ENCODE measurements at places on chromosomes 2 and 18.

- DNase-seq: no peak
These were observed 87.8 kb downstream of the UPP2 start for GRCh38 chr2:158189526-158189925.

DNA sequence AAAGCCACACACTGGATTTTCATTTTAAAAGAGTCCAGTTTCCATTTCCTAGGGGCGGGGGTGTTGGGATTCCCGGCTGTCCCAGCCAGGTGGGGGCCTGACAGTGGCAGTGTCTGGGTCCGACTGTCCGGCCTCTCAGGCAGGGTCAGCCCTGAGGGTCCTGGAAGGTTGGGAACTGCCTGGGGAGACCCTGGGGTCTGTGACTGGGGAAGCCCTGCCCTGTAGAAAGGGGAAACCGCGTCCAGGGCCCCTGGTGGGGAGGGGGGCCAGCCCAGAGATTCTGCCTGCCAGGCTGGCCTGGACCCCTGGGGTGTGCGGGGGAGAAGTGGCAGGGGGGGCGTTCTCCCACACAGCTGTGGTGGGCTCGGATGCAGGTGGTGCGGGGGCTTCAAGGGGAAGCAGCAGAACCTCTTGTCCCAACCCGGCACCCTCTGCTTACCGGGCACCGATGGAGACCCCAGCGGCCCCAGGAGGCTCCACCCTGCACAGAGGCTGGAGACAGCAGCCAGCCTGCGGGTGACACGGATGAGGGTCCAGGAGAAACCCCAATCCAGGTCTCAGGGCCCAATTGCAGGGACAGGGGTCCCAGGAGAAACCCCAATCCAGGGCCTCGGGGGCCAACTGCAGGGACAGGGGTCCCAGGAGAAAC is 4.9 kb downstream of the RTP5 start:
- no peak for DNase-seq

GRCh38 chr2:121061633-121062032 is 223.4 kb downstream of the TFCP2L1 start:
- DNase-seq: no peak

GRCh38 chr2:52779446-52779845 is 988.2 kb upstream of the CHAC2 start:
- no peak for DNase-seq

DNA sequence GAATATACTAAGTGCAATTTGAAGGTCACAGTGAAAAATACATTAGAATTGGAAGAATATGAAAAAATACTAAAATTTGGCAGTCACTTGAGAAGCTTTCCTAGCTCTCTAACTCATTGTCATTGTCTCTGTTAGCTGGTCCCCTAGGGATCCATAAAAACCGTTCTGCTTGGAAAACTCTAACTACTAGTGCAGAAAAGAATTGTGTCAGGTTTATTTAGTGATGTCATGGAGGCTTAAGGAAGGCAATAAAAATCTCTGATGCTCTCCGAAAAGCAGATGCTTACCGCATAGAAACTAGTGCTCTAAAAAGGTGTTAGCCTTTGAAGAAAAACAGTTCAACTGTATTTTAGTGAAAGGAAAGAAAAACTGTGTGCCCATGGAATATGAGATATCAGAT is 150.1 kb upstream of the DLGAP1 start:
- DNase-seq: no peak

GRCh38 chr18:36850527-36851201 is 21.7 kb downstream of the KIAA1328 start:
- no peak for DNase-seq

DNA sequence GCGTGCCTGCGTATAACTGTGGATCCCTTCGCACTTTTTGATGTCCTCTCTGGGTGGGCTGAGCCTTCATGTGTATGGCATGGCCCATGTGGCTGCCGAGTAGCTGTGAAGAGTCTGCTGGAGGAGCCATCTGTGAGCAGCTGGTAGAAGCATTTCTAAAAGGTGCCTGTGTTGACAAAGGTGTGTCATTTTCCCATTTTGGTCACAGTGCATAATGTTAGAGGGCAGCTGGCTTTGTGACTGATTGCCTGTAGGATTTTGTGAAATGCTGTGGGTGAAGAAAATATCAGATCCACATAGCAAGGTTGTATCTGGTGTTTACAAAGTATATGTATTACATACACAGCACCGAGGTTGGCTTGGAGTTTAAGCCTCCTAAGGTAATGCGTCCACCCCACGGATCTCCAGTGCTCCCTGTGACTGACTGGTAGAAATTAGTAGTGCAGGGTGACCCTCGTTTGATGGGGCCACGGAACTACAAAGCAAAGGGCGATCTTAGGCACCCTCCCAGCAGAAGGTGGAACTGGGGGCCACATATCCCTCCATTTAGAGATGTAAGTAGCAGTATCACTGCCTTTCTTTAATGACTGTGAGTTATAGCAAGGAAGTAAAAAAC is 16.5 kb downstream of the GATA6 start:
- no peak for DNase-seq

- DNase-seq: no peak
These were observed 144.7 kb downstream of the FAM210A start for GRCh38 chr18:13581496-13582177.

DNA sequence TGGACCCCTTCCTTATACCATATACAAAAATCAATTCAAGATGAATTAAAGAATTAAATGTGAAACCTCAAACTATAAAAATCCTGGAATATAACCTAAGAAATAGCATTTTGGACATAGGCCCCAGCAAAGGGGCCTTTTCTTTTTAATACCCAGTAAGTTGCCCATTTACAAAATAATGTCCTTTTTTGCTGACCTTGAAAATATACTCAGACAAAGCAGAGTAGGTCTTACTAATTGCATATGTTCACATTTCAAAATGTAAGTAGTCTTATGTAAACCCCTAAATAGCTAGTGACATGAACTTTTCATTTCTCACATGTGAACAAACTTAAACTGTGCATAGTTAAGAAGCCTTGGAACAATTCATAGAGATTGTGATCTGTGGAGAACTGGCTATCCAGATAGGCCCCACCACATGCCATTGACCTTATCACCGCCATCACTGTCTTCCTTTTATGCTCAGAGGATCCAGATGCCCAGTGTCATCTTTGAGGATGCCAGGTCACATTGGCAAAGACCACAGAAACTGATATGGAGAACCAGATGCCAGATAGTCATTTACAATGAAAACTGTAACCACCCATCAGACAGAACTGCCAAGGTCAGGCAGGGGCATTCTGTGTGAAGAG is 282.4 kb upstream of the RAB12 start:
- no peak for DNase-seq

- no peak for DNase-seq
These were observed 33.3 kb downstream of the C2orf76 start for GRCh38 chr2:119333360-119333759.

DNA sequence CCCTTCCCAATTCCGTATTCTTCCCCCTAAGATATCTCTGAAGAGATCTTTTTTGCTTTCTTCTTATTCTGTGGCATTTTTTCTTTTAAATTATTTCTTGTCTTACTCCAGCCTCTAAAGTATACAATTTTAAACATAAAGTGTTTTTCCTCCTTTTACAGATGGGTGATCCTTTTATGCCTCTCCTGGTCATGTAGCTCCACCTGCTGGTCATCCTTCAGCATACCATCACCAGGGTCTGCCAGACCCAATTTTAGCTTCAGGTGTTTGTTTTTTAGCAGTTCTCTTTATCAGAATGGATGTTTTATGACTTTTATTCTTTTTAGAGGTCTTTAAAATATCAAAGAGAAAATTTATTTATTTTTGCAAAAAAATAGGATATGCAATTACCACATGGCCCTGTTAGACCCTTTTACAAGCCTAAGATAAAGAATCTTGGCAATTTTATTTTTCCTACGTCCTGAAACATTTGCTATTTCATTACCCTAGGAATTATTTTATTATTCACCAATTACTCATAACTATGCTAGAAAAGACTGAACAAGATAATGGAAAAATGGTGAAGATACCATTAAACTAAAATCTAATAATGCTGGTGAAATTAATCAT is 55.5 kb downstream of the PIGN start:
- peak; percentile 2 for DNase-seq

DNA sequence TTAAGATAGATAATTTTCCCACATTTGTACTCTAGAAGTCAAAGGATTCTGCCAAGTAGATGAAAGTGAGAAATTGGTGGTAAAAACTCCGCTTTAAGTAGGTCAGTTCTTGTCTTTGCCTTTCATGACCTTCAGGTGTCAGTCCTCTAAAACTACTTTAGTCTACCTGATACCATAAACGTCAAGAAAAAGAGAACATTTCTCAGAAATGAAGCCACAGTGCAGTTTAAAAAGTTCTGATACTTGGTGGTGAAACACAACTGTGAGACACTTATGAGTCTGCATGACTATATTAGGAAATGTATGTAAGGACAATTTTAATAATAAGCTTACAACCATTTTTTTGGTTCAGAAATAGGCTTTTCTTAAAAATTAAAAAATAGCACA is 583.3 kb downstream of the SATB2 start:
- DNase-seq: no peak

GRCh38 chr2:106577255-106577651 is 90.1 kb downstream of the CD8B2 start:
- no peak for DNase-seq

DNA sequence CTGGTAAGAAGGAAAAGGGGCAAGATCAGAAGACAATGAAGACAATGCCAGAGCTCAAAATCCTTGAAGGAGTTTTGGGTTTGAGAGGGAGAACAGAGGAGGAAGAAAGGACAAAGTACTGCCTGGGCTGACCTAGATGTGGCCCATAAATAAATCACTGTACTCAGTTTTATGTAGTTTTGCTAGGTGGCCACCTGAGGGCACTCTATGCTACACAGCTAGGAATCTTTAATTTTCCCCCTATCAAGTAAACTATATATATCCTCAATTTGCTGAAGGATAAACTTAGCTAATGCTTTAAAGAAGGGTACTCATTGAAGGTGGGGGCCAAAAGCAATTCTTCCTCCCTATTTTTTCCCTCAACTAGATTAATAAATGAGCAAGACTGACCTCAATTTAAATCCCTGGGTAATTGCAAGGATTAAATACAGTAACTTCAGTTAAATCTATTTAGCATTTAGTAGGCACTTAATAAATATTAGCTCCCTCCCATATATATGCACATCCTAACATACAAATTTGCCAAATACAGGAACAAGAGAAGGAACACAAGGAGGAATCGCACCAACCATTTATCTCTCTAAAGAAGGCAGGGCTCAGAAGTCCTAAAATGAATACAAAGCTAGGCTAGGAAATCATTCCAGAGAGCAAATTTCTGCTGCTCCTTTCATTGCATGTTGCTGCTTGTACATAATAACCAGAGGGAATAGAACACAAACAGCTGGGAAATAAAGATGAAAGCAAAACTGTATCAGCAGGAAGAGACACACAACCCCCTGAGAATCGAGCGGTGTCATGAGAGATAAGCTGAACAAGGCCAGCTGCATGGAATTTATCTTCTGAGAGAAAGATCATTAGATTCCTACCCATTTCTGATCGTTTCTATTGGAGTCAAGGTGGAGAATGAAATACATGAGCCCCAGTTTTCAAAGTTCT is 540.1 kb downstream of the NRXN1 start:
- DNase-seq: no peak

- DNase-seq: no peak
These were observed 53.8 kb downstream of the GULP1 start for GRCh38 chr2:188345426-188345825.

- peak; percentile 11 for DNase-seq
These were observed at the start of gene HNMT for GRCh38 chr2:137964066-137964858. HNMT (plus strand) TSS chr2:137964473; CDS start chr2:137964492, 19 bp downstream.

GRCh38 chr2:68742626-68743415 is 8.2 kb downstream of the ARHGAP25 start:
- no peak for DNase-seq

DNA sequence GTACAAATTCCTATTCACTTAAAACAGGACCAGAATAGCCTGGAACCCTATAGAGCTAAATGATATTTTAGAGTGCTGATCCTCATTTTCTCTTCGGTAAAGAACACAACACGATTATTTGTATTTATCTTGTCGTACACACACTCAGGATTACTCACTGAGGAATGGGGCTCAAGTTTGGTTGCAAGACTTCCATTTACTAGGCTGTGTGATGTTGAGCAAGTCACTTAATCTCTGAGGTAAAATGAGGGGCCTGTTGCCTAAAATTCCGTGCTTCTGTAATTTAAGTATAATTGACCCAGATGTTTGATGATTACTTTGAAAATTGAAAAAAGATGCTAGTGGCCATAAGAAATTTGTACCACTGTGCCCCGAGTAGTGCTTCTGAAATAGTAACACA is 42.6 kb upstream of the MAP4K3 start:
- no peak for DNase-seq

DNA sequence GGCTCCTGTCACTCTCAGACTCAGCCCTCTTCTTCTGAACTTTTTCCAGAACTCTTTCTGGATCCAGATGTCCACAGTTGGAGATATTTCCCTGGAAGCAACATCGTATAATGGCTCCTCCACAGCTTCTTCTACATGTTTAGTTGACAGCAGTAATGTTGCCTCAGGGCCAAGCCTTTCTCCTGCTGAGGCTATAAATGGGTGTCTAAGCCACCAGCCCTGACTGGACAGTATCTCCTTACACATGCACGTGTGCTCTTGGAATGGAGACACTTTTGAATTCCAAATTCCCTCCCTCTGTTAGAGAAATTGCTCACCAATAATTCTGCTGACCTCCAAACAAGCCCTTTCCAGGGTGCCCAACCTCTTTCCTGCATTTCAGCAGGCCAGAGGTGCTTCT is 156.2 kb upstream of the PIK3C3 start:
- no peak for DNase-seq

DNA sequence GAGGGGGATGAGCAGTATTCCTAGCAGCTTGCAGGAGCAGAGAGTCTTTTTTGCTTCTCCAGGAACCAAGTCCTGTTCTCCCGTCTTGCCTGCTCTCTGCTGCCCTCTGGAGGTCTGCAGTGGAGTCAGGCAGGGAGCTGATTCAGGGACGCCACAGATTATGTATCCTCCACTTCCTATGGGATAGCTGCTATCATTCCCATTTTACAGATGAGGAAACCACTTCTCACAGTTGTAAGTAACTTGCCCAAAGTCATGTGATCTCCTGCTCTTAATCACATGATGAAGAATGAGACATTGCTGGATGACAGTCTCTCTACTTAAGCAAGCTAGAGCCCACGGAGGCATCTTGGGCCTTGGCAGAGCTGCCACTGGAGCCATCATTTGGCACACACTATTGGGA is 8.3 kb downstream of the SLC4A5 start:
- DNase-seq: peak; percentile 64

DNA sequence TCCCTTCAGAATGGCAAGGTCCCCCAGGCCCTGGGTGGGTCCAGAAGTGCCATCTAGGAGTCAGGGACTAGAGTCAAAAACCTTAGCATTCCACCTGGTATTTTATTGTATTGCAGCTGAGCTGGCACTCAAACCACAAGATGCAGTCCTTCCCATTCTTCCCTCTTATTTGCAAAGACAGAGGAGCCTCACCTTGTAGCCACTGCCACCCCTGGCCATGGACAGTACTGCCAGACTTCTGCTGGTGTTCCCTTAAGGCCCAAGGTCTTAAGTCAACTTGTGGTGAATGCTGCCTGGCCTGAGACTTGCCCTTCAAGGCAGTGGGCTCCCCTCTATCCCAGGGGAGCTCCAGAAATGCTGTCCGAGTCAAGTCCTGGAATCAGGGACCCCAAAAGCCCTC is 6.9 kb downstream of the UGT1A10 start:
- no peak for DNase-seq
